ENCODE measurements at places on chromosomes 3 and 15.
A peak's percentile ranks its signal among the peaks of the same experiment; 100 is the strongest.

- DNase-seq: no peak
These were observed 48.1 kb upstream of the SMAD3 start for GRCh38 chr15:67017311-67017710.

DNA sequence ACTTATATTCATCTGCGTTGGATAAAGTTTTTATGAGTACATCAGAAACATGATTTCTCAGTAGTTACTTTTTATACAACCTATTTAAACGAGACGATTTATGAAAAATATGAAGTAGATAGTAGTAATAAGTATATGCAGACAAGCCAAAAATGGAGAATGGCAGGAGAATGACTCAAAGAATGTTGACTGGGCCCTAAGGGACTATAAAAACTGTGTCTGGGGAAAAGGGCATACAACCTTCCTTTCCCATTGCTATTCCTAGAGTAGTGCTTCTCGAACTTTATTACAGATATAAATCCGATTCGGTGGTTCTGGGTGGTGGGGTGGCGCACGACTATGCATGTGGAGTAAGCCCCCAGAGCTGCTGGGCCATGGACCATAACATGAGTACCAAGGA lies 558.5 kb downstream of the FOXP1 start:
- DNase-seq: no peak

DNA sequence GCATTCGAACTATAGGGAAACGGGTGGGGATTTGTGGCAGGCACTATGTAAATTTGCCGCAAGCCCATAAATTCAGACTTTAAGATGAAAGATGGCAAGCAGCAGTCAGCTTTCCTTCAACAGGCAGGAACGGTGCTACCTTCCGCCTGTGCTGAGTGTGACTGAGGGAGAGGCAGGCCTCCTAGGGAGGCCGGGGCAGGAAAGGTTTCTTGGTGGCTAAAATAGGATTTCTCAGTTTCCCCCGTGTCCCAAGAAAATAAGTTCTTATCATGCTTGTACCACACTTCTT lies 12.5 kb downstream of the FLNB start:
- DNase-seq: no peak

- DNase-seq: no peak
These were observed 625.5 kb upstream of the ZNF717 start for GRCh38 chr3:76410762-76411281.

GRCh38 chr15:37095770-37096557 lies 4.4 kb downstream of the MEIS2 start:
- DNase-seq: peak; percentile 17

GRCh38 chr3:197191897-197192296 lies 106.5 kb downstream of the DLG1 start:
- no peak for DNase-seq

- no peak for DNase-seq
These were observed 14.2 kb upstream of the RPP14 start for GRCh38 chr3:58291671-58292338.

DNA sequence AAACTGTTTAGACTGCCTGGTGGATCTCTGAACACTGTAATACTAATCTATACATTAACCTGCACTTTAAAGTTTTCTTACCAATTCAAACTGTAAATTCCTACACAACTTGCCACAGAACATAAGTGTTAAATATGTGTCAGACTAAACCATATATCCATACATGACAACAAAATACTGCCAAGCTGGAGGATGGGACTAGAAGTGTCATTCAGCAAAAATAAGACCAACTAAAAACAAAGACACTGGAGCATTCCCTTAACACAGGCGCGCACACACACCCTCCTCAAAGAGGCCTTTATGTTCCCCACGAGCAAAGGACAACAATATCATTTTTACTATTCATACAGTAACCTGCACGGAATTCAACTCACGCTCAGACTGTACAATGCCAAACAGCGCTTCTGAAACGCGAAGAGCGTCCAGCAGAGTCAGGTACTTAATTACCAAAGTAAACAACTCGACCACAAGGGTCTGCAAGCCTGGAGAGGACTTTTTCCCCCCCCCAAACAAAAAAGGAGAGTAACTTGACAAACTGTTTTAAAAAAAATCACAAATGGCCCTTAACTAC lies 1.1 kb downstream of the DCUN1D1 start:
- no peak for DNase-seq

GRCh38 chr3:115062009-115062408 lies 85.1 kb downstream of the ZBTB20 start:
- no peak for DNase-seq

GRCh38 chr3:177946936-177947335 lies 589.3 kb upstream of the KCNMB2 start:
- no peak for DNase-seq

GRCh38 chr3:120708408-120708807 lies 26.4 kb upstream of the HGD start:
- no peak for DNase-seq

DNA sequence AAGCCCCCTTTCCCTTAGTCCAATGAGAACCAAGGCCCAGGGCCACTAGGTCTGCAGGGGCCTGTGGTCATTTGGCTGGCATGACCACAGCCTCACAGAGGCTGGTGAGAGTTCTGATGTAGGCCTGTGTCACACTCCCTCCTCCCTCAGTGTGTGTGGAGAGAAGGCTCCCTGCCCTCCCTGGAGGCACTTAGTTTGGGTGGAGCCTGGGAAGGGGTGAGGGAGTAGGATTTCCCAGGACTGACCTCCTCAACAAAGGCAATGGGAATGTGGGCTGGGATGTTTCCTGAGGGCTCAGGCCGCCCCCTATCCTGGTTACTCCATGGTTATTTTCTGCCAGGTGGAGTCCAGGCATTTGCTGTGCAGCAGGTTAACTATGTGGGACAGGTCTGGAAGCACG lies 7.6 kb downstream of the TEX264 start:
- no peak for DNase-seq

DNA sequence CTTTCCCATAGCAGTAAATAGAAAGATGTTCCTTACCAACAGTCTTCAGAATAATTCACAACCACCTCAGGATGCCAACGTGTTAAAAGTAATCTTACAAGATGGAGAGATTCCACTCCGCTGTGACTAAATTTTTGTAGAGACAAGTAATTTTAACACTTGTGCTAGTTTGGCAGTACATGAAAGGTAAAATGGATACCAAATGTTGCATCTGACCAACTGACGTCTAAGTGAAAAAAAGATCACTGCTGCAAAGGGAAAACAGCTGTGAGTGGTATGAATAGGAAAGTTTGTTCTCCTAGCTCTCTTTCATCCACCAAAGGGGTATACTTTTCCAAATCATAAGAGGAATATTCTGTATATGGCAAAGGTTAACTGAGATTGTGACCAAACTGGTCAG lies 2.6 kb downstream of the SPG21 start:
- DNase-seq: no peak

GRCh38 chr3:34351882-34352777 lies 553.7 kb downstream of the PDCD6IP start:
- no peak for DNase-seq

- DNase-seq: no peak
These were observed 969 bp upstream of the BSN start for GRCh38 chr3:49553324-49553691.

DNA sequence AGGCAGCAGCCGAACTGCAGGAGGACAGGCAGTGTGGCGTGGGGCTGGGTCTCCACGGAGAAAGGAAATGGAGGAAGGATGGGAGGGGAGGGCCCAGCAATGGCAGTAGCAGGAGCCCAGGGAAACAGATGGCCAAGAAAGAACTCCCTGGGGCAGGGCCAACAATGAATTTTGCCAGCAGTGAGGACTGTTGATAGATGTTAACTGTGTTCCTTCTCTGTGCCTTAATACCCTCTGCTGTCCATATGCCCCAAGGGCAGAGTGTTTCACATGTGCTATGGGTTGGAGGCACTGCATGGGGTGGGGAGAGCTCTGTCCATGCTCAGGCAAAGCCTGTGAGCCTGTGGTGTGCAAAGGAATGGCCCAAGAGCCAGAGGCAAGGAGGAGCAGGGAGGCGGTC lies 70.8 kb upstream of the POMGNT2 start:
- no peak for DNase-seq

DNA sequence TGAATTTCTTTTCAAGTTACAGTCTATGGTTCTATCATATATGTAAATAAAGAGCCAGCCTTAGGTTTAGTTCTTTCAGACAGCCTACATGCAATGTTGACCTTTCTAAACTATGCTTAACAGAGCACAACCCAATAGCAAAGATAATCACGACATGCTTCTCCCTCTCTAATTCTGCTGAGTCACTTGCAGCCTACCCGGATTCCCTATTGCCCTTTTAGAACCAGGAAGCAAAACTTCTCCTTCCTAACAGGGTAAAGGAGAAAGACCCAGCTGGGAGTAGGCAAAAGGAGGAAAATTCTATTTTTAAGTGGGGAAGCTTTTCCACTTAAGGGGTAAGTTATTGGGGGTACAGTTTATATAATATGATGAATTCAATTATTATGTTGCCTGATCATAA lies 79.3 kb downstream of the SLC7A14 start:
- DNase-seq: no peak

- no peak for DNase-seq
These were observed 805.4 kb upstream of the ALCAM start for GRCh38 chr3:104561324-104561723.

- no peak for DNase-seq
These were observed 2.9 kb downstream of the NR2F2 start for GRCh38 chr15:96333131-96334016.

DNA sequence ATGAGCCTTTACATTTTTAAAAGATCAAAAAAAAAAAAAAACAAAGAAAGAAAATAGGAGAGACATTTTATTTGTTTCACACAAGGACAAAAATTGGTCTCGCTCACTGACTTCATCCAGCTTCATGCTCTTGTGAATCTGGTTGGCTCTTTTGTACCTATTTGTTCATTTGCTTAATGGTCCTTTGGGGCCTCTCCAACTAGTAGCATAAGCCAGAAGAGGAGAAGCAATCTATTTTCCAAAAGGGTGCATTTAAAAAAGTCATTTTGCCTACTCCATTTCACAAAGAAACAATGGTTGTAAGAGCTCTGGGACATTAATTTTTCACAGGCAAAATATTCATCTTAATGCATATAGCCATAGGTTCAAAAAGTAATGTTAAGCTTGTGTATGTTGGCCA lies 168.3 kb upstream of the ADAMTS9 start:
- DNase-seq: no peak

DNA sequence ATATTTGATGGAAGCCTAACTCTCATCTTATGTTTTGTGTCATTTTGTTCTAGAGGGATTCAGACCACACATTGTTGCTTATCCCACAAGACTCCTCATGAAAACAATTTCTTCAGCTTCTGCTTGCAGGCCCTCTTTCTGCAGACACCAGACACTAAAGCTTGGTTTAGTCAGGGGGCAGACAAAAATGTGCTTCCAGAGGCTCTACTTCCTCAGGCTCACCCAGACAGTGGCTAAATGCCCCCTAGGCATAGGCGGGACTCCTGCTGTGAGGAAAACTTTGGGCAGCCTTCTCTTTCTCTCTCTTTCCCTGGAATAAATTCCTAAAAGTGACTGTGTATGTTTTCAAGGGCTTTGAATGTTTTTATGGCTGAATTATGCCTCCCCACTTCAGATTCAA lies 435.4 kb upstream of the ATP11B start:
- no peak for DNase-seq

GRCh38 chr3:140536926-140537726 lies 140.7 kb upstream of the TRIM42 start:
- DNase-seq: no peak

- DNase-seq: peak; percentile 88
These were observed 7.3 kb downstream of the ACOX2 start for GRCh38 chr3:58529516-58530353.

GRCh38 chr3:182636646-182637045 lies 156.7 kb upstream of the ATP11B start:
- no peak for DNase-seq

DNA sequence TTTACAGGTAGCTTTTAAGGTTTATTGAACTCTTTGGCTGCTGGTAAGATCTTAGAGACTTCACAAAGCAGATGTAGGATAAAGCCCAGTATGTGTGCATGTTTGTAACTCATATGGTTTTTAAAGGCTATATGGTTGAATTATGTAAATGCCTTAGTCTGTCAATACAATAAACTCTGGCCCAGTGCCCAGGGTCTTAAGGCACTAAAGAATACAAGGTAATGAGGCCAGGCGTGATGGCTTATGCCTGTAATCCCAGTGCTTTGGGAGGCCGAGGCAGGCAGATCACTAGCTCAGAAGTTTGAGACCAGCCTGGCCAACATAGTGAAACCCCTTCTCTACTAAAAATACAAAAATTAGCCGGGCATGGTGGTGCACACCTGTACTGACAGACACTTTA lies 170.3 kb upstream of the CGNL1 start:
- peak; percentile 50 for DNase-seq

DNA sequence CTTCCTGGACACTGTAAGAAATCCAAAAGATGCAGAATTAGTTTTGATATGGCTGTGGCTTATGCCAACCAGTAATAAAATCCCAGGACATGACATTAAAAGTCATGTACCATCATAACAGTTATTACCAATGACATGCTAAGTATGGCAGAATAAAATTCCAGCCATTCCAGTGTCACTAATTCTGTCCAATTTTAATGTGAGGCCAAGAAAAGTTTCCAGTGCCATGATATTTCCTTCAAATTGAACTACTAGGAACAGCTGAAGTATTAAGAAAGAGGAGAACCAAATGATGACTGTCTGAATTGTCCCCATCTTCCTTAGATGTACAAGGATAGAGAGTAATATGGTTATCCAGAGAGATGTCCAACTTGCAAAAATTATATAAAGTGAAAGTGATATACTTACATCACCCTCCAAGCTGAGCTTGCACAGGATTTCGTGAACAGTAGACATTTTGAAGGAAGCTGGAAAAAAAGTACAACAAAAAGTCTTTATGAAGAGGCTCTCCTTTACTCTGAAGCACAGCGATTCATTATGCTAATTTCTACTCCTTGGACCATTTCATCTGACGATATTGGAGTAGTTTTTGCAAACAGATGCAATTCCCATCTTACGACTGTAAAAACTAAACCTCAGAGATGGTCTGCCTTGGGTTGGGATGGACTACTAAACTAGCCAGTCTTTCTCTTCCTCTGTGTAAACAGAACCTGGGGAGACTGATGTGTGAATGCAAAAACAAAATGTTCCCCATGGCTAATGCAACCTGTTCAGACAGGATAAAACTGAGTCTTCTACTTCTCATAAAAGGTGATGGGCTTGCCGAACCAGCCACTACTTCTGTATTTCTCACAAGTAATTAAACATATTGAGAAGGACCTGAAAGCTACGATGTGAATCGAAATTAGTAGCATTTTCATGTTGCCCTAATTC lies 11.9 kb downstream of the ANXA2 start:
- no peak for DNase-seq

DNA sequence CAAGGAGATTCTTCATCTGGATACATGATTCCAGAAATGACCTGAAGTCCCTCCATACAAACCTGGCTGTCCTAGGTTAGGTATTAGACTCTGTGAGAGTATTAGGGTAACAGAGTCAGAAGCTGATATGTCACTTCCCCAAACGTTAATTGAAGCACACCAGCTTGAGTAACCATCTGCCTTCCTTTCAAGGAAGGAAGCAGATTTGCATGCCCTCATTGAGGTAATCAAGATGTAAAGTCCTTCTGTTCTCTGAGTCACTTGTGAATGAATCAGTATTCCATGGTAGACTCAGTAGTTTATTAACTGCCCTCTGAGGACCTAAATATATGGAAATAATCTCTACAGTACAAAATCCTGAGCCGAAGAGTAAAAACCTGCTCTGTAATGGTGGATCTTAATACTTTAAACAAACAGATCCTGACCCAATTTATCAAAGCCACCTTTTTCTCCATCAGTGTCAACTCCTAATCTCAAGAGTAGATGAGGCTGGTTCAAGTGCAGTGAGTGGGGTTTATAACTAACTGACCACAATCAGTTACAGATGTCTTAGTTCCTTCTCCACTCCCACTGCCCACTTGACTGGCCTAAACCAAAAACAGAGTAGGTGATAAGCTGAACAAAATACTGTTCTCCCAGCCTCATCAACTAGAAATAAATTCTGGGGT lies 246.2 kb upstream of the CHRM5 start:
- peak; percentile 29 for DNase-seq

All from WERI-Rb-1 (cell line).